Suppressor macrophage (primary cell): ENCODE measurements at places on chromosomes 16 and 17.
A peak's percentile ranks its signal among the peaks of the same experiment; 100 is the strongest.

DNA sequence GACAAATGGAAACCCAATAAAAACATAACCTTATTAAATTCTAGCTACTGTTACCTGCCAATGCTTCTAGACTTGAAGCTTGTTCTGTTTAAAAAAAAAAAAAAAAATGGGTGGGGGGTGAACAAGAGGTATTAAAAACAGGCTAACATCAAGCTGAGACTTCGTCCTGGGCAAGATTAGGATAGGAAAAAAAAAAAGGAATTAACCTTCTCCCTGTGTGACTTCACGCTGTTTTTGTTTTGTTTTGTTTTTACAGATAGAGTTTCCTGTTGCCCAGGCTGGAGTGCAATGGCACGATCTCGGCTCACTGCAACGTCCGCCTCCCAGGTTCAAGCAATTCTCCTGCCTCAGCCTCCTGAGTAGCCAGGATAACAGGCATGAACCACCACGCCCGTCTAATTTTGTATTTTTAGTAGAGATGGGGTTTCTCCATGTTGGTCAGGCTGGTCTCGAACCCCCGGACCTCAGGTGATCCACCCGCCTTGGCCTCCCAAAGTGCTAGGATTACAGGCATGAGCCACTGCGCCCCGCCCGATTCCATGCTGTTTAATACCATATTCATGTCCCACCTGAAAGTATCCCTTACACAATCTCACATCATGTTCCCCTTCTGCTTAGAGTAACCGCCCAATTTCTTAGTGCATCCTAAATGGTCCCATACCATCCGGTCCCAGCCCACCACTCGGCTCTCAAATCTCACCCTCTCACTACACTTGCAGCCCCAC lies 2.2 kb downstream of the USP31 start:
- DNase-seq: no peak

DNA sequence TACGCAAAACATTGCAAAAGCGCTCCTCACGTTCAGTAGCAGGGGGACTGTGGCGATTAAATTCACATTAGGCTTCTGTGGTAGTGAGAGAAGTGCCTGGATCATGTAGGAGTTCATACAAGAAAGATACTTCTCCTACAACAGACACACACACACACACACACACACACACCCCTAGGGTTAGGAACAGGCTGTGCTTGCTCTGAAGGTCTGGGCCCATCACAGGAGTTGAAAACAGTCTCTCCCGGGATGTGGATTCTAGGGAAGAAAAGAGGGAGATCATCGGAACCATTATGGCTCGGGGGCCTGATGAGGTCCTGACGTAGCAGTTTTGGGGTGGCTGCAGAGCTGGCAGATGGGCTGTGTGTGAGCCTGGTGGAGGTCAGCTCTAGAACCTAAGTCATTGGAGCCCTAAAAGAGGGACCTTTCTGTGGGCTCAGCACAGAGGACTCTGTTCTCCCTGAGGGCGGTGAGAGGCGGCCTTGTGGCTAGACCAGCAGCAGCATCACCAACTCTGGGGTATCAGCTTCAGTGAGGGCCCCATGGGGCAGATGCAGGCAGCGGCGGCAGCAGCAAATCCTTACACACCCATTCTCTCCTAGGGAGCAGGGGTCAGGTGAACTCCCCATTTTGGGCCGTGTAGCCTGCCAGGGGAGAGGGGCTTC lies 7.2 kb downstream of the SLC47A1 start:
- DNase-seq: no peak

DNA sequence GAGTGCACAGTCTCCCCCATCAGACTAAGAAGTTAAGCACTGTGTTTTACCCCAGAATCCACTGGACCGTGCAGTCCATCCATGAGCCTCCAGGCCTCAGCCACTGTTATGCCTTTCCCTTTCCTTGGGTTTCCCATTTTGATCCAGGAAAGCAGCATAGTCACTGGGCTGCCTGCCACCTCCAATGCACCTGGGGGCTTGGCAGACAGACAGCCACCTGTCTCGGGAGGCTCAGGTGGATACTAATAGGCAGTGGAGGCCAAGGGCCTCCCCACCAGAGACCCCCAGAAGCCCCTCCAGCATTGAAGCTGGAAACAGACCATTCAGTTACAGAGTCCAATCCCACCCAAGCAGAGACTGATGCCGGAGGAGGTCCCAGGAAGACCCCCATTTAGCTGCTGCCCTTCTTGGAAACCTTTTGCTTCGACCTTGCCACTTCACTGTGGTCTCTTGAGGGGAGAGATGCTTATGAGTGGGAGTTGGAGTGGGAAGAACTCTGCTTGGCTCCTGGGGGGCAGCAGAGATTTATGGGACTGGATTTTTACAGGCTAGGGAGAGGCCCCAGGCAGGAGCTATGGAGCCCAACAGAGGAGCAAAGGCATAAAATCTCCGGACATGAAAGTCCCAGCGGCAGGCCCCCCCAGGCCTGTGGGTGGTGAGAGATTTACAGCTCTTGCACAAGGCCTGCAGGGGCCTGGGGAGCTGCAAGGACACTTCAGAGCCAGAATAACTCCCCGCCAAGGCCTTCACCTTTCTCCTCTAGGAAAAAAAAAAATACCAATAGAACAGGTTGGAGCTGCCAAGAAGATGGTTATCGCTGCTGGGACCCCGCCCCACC lies 12.2 kb upstream of the SP2 start:
- DNase-seq: no peak

DNA sequence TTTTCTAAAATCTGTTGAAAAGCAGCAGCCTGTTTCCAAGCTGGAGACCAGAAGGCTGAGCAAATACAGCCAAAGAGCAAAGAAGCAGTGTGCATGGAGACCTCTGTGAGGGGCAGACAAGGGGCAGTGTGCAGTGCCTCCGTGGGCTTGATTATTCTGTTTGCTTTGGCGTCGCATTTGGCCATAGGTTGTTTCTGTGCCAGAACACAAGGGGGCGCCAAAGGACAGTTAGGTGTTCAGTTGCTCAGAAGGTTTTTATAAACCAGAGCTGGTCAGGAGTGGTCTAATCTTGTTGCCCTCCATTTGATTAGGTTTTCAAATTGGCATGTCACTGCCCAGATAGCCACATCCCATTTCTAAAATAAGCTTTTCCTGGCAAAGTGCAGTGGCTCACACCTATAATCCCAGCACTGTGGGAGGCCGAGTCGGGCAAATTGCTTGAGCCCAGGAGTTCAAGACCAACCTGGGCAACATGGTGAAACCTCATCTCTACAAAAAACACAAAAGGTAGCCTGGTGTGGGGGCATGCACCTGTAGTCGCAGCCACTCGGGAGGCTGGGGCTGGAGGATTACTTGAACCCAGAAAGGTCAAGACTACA lies 10.6 kb downstream of the MYH3 start:
- peak; percentile 74 for DNase-seq

GRCh38 chr17:62931101-62931500 lies 34.9 kb upstream of the TANC2 start:
- no peak for DNase-seq

DNA sequence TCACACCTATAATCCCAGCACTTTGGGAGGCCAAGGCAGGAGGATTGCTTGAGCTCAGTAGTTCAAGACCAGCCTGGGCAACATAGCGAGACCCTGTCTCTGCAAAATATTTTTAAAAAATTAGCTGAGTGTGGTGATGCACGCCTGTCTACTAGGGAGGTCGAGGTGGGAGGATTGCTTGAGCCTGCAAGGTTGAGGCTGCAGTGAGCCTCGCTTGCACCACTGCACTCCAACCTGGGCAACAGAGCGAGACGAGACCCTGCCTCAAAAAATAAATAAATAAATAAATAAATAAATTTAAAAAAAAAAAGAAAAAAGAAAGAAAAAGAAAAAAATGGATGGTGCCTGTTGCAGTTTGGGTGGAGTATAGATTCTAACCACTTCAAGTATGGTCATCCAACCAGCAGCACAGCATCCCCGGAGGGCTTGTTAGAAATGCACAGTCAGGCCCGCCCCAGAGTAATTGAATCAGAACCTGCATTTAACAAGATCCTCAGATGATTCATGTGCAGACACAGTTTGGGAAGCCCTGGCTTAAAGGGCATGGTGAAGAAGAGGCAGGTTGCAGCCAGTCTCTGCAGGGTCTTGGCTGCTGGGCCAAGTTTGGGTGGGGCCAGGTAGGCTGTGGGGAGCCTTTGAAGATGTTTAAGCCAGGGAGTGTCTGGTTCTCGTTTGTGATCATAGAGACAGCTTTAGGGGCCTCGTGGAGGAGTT lies 40.8 kb downstream of the MRC2 start:
- no peak for DNase-seq

GRCh38 chr17:75077496-75078283 lies 10.1 kb upstream of the SLC16A5 start:
- peak; percentile 85 for DNase-seq

DNA sequence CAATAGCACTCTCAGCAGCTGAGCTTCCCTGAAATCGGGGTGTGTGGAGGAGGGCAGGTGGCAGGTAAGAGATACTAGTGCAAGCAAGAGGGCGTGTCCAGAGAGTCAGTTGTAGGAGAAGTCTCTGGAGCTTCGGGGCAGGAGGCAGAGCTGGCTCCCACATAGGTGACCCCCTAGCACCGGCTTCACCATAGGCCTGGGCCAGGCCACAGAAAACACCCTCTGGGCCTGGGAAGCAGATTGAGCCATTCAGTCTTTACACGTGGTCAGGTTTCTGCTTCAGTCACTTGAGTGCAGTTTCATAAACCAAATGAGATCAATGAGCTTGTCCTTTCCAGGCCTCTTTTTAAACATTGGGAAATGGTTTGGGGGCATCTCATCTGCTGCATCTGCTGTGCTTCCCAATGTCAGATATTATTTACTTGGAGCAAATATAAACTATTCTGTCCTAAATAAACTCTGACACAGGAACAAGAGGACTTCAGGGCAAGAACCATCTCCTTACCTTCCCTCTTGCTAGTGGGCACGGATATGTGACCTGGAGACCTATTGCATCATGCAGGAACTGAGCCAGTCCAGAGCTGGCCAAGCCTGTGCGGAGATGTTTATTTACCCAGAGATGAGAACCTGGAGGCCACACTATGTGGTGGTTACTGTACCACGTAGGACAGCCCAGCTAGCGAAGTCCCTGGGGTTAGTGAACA lies 16.1 kb downstream of the CCR7 start:
- DNase-seq: no peak

DNA sequence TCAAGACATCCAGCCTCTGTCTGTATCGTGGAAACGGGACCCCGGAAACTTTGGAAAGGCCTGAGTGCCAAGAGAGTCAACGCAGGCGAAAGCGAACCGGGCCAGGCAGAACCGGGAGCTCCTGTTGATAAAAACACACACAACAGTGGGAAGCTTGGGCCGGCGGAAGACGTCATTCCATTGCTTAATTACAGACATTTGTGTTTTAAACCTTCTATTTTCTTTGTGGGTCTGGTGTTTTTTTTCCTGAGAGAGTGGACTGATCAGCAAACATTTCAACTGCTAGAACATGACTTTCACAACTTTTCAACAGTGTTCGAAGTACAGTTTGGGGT lies 878 bp upstream of the RNF157 start:
- no peak for DNase-seq

DNA sequence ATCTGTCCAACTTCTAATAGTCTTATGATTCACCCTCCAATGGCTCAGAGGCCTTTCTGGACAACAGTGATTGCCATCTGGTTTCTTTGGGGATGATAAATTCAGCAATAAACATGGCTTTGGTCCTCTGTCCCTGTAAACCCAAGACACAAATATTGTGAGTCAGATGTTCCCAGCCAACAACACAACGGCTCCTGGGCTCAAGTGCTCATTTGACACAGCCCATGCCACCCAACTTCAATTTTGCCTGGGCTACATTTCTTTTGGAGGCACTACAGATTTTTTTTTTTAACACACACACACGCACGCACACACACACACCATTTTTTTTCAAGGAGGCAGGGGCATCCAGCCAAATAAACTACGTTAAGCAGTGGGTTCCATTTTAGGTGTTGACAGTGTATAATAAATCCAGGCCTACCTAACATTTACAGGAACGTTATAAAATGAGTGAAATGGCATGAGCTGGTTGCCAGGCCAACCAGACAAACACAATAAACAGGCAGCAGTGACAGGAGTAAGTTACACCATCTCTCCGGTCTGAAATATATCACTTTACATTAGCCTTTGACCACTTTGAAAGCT lies 939.9 kb upstream of the SOX9 start:
- DNase-seq: no peak

GRCh38 chr17:1147664-1148063 lies 32.1 kb downstream of the ABR start:
- DNase-seq: no peak

DNA sequence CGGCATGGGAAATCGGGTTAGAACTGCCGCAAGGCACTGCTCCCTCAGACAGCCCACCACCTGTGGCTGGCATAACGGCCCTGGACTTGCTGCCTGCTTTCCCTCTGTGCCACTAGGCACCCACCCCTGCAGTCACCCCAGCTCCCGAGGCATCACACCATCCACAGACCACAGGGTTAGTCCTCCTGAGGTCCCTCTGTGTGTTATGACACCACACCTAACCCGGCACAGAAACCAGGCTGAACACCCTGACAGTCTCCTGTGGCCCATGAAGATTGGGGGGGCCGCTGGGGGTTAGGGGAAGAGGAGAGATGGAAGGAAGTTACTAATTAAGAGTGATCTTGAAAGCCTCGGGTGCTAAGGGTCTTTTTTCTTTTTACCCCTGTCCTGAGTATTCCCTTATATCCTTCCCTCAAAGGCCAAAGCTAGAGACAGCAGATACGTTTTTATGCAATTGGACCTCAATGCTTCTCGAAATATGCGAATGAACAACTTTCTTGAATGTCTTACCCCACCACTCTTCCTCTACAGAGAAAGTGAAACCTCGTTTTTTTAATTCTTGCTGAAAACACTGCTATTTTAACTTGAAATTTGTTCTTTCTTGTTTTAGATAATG lies 7.0 kb downstream of the CYTH1 start:
- DNase-seq: peak; percentile 56

- no peak for DNase-seq
Observed at GRCh38 chr16:85624646-85625045, 11.5 kb downstream of the GSE1 start.

DNA sequence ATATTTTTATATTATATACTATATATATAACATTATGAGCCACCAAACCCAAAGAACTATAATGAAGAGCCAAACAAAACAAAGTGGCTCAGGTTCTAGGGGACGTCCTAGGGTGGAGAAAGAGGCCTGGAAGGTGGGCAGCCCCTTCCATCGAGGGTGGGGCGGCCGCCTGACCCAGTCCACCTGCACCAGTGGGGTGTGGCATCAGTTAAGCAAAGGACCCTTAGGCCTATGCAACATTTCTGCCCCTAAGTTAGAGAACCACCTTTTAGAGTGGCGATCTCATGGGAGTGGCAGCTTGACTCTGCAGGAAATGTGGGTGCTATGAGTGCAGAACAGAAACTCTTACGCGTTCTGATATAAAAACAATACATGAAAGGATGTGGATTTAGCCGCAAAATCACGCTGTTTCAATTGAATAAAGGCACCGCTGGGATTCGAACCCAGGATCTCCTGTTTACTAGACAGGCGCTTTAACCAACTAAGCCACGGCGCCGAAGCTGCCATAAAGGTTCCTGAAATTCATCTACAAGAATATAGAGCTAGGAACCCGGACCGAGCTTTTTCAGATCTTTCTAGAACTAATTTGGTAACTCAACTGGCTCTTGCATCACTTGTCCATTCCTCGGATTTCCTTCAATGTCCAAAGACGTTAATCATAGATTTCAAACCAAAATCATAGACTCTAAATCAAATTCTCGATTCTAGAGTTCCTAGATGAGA lies 15.6 kb upstream of the AURKB start:
- DNase-seq: peak; percentile 65
